ENCODE measurements at places on chromosomes 5 and 9.

- no peak for DNase-seq
Measured at GRCh38 chr9:12739014-12739652, 35.7 kb upstream of the LURAP1L start.

DNA sequence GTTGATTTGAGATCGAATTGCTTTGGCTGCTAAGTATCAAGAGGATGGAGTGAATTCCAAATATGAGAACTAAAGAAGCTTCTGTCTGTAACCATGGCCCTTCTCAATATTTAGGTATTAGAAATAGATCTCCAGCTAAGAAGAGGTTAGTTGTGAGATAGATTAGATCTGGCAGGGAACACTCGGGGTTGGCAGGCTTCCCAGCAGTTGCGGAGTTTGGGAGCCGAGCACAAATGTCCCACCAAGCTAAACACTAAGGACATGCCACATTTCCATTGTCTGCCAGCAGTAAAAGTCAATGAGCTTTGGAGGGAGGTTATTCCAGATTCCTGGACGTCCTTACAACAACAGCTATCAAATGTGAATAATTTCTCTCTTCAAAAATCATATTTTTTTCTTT, 85.8 kb downstream of the TAF11L14 start:
- DNase-seq, result no peak

DNA sequence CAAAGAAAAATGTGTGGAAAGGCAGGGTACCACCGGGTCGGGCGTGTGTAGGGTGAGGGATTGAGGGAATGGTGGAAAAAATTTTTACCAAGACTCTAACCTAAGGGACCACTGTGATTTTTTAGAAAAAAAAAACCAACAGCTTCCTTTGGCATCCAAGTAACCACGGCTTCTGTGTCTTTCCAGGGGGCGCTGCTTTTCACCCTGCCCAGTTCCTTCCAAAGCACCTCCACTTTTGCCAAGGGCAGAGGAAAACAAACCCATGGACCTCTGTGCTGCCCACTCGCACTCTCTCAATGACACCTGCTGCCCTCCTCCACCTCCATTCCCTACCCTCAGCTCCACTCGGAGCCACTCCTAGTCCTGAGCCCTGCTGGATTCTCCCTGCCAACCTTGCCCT, 381.0 kb downstream of the ENC1 start:
- no peak for DNase-seq

DNA sequence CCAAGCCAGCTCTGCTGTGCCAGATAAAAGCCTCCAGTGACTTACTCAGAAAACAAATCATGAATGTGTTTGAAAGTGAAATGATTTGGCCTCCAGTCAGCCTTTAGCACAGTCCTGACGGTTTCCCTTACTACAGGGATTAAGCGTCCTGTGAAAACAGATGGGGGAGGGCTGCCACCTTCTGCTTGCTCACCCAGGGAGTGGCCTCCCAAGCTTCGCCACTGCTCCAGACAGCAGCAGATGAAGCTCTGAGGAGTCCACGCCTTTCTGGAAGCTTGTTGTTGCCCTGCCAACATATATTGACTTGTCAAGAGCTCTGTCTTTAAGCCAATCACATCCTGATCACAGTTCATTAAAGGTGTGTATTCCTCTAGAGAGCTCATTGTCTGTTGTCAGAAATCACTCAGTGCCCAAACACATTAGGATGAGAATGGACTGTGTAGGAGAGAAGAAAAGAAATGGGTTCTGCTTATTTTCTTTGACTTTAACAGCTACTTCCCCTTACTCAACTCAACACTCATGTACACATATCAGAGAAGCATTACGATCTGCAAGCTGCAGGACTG, 4.9 kb upstream of the FYB1 start:
- no peak for DNase-seq

DNA sequence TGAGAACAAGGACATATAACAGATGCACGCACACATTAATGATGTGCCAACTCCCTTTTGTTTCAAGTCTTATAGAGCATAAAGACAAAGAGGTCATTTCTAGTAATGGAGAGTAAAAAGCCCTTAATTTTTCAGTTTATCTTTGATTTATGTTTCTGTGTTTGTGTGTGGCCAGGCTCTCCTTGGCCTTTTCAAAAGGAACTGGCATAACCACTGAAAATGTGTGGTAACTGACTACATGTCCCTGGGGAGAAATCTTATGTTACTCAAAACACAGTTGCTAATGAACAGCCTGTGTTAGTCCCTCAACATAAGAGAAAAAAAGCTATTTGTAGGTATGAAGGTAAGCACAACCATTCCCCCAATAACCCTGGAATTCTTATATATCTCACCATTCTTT, 47.6 kb upstream of the SHOC1 start:
- DNase-seq, result no peak

- no peak for DNase-seq
Measured at GRCh38 chr5:132422720-132423437, 53.4 kb downstream of the SLC22A5 start.

GRCh38 chr5:77770293-77771005, 5.7 kb downstream of the TBCA start:
- no peak for DNase-seq

GRCh38 chr5:132785864-132786263, 8.8 kb upstream of the SEPTIN8 start:
- no peak for DNase-seq

DNA sequence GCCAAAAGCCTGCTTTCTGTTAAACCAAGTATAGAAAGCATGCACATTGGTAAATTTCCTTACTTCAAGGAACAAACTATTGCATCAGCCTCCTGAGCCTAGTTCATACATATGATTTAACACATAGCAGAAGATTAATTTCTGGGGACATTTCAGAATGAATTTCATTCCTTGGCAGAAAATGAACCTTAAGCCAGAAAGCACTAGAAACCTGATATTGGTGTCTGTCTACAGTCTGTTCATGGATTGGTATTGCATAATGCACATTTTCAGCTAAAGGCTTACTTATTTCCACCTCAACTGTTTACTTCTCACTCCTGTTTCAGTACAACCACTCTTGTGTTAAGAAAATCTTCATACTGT, 1471.8 kb upstream of the NUDT12 start:
- DNase-seq, result no peak

DNA sequence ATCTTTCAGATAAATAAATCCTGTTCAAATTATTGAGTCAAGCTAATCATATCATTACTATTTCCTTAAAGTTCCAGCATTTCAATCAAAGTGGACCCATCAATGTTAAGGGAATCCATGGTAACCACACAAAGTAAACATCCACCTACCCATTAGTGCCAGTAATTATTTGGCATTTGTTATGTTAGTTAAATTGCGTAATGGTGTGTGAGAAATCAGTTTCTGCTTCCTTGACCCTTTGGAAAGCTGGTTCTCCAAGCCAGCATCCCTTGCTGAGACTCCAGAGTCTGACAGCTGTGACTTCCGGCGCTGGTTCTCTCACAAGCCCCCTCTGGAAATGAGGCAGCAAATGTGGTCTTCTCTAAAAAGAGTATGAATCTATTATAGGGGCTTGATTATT, 308.6 kb upstream of the EFNA5 start:
- no peak for DNase-seq

DNA sequence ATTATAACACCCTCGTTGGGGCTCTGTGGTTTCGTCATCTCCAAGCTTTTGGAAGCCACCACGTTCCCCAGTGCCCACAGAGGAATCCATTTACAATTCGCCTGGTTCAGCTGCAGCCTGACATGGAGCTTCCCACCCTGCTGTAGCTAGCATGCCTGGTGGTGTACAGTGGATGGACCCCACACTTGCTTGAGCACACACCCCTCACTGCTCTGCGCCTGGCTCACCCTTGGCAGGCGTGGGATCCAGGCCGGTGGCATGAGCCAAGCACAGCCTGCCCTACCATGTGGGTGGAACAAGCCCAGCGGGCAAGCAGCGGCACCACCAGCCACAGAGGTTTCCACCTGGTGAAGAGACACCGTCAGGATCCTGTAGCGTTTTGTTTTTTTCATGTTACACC, 1045.7 kb upstream of the CDH9 start:
- DNase-seq, result no peak

DNA sequence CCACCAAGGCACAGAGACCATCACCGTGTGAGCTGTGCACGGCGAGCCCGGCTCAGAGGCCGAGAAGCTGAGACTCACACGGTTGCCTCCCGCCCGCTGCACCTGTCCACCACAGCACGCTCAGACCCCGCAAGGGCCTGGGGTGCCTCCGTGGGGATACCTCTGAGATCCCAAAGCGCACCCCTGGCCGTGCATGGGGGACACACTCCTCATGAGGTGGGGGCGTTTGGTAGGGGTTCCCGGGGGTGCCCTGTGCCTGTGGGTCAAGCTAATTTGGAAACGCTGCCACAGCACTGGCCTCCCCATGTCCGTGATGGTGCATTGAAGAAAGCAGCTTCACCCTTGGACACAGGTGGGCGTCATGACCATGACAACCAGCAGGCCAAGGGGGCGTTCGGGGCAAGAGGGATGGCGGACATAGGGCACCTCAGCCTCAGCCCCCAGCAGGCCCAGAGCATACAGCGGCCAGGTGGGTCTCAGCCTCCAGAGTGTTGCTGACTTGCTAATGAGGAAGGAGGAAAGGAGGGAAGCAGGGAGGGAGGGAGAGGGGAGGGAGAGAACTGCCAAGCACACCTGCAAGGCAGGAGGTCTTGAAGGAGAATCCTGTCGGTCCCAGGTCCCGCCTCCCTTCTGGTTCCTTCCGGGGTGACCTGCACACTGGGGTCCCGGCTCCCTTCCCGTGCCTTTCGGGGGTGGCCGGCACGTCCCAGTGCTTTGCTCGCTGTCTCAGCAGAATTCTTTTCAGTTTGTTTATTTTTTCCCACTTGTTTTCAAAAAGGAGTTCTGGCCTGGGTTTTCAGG, 34.7 kb downstream of the GLT6D1 start:
- no peak for DNase-seq

DNA sequence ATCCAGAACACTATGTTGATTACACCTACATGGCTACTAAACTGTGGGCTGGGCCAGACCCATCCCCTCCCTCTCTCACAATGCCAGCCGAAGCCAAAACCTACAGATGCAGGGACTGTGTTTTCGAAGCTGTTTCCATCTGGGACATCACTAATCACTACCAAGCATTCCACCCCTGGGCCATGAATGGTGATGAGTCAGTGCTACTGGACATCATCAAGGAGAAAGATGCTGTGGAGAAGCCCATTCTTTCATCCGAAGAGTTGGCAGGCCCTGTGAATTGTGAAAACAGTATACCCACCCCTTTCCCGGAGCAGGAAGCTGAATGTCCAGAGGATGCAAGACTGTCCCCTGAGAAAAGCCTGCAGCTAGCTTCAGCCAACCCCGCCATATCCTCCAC, 65.0 kb downstream of the ZNF462 start:
- no peak for DNase-seq

GRCh38 chr5:110852053-110852452, 113.2 kb downstream of the SLC25A46 start:
- DNase-seq, result no peak

GRCh38 chr5:124583469-124584350, 162.7 kb downstream of the ZNF608 start:
- DNase-seq, result peak; percentile 75

GRCh38 chr9:129945314-129945713, 97.7 kb downstream of the FNBP1 start:
- DNase-seq, result no peak

DNA sequence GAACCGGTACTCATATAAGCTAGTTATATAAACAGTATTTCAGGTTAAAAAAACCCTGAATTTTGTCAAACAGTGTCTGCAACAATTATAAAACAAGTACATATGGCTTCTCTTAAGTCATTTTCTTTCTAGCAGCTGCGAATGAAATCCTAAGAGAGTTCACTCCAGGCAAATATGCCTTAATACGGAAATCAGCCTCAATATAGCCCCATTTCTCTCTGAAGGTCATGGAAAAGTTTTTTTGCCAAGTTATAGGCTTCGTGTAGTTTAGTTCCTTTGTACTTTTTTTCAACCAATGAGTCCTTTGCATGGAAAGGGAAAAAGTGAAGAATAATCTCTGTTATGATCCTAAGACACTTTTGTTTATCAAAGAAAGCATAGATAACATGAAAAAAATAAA, 848.0 kb upstream of the ACO1 start:
- no peak for DNase-seq

GRCh38 chr5:150347451-150347850, 10.0 kb upstream of the TCOF1 start:
- DNase-seq, result no peak

DNA sequence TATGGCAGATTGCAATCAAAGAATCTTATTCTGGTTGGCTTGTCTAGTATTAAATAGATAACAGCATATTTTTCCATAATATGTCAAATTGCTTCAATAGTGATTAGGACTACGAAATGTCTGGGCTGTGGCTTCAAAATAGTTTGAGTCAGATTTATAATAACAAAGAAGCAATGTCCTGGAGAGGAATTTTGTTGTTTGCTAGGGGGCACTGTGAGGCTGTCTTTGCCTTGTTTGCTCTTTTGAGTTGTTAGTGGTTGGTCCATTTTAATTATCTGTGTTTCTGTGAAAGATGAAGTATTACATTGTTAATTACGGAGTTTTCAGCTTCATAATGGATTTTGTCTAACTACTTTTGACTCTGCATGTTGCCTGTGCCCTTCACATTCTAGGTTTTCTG, 713.6 kb downstream of the TLE4 start:
- DNase-seq, result no peak

DNA sequence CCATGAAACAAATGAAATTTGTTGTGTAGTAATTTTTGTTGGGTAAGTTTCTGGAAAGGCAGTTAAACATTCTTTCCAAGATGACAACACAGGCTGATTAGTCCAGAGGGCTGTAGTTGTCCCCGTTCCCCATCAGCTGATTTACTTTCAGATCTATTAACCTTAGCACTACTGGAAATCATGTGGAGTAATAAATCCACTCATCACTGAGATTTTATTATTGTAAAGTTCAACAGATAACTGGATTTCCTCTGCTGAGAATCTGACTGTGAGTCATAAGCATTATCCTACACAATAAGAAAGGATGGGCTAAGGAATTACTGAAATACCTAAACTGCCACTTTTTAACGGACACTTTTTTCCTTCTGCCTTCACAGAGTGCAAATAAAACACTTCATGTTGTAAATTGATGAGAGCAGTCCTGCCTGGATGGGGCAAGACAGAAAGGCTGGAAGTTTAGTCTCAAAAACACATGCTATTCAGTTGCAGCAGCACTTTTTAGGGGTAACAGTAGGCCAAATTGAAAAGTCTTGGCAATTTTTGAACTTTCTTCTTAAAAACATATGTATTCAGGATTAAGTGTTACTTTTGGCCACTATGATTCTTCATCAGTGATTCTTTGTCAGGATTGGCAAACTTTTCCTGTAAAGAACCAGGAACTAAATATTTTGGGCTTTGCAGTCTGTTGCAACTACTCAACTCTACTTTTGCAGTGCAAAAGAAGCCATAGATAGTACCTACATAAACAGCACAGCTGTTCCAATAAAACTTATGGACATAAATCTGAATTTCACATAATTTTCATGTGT, 7.0 kb downstream of the STOM start:
- DNase-seq, result no peak

- DNase-seq, result no peak
Measured at GRCh38 chr5:10981932-10982331, 220.9 kb upstream of the DAP start.

DNA sequence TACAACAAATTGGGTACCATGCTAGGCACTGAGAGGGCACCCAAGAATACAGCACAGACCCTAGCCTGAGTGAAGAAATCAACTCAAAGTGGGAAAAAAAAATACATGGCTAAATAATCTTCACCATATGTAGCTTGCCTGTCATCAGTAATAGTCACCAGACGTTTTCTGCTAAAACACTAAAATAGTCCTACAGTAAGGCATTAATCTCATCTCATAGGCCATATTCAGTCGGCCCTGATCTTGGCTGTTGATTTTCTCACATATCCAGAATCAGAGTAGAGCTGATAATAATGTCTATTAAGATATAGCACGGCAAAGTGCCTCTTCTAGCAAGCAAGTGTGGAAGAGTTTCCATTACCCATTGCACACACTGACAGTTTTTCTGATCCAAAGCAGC, 322.1 kb upstream of the SLC30A5 start:
- no peak for DNase-seq

GRCh38 chr9:116465576-116466270, 221.4 kb upstream of the TRIM32 start:
- DNase-seq, result no peak
